ENCODE measurements at places on chromosomes 1 and 21.
A peak's percentile ranks its signal among the peaks of the same experiment; 100 is the strongest.

DNA sequence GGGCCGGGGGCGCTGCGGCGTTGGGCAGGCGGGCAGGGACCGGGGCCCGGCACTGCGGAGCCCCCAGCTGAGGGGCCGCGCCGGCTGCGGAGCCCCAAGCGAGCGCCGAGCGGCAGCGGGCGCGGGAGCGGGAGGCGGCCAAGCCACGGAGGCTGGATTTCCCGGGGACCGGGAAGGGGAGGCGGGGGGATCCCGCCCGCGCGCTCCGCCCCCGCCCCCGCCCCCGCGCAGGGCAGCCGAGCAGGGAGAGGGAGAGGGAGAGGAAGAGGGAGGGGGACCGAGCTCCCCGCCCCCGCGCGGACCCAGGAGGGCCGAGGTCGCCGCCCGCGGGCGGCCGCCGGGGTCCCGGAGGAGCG lies at the start of gene DLGAP3:
Gene DLGAP3, minus strand, starts transcription at position 154 of the 356 bp plus-strand sequence. CDS start 24,267 bp downstream, outside the sequence.
- DNase-seq = no peak

GRCh38 chr1:161792740-161793139 lies 26.6 kb downstream of the ATF6 start:
- DNase-seq = peak; percentile 67

DNA sequence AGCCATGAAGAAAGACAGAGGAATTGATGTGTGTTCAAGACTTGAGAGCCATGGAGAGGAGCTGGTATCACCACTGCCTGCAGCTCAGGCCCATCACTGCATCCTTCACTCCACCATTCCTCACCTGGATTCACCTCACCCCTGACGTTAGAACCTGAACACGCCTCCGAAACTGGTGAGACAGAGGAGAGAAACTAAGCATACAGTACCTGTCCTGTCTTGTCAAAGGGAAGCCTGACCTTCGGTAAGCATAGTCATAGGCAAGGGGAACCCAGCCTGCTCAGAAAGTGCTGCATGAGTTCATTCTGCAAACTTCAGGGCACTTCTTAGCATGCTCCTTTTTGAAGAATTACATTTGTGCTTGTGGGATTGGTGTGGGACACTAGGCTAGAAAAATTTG lies 425.8 kb downstream of the DSCAM start:
- no peak for DNase-seq

- DNase-seq = no peak
Observed at GRCh38 chr1:223022641-223023473, 120.2 kb downstream of the TLR5 start.

DNA sequence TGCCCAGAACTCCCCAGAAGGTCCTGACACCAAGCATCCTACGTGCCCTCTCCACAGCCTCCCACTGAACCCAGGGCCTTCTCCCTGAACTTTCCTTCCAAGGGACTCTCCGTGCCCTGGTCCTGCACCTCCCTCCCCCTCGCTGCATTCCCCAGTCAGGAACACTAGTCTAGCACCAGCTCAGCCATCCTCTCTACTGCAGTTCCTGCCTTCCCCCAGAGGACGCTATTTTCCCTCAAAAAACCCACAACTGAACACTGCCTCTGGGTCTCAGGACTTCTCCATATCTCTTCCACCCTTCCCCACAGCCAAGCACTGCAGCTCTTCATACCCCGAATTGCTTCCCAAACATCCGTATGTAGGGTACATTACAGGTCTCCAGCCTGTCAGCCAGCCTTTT lies 12.6 kb upstream of the ARTN start:
- no peak for DNase-seq

GRCh38 chr1:167683641-167684502 lies 37.9 kb upstream of the MPZL1 start:
- DNase-seq = no peak

DNA sequence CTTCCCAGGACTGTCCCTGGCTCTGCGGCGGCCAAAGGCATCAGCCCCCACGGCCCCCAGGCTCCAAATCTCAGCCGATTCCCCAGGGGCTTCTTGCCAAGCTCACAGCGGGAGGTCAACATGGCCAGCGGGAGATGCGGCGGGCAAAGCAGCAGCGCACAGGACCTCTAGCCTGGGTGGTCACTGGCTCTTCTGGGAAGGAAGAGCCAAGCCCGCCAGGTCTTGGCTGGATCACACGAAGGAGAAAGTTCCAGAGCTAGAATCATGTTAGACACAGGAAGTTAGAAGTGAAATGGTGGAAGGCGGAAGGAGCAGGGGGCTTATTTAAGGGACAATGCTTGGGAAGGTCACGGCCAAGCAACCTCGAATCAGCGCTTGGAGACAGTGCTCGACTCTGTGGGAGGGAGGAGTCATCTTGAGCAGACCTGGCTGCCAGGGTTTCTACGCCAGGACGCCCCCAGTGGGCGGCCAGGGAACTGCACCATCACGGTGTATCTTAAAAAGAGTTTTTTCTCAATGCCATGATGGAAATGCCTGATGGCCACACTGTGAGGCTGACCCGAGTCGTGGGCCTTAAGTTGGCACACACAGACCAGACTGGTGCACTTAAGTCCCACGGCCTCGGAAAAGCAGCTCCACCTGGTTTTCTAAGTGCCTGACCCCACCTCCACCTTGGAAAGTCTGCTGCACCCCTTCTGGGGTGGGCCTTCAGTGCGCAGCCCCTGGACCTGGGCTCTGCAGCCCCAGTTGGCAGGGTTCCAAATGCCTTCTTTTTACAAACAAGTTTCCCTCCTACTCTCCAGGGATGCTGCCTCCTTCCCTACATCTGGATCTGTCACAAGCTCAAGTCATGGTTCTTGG lies 29.3 kb downstream of the SLC66A1 start:
- peak; percentile 85 for DNase-seq

Measured in erythroblast (primary cell).